ENCODE measurements at places on chromosomes 6 and 20. TPM values are rescaled to one million over a fixed set of nuclear protein-coding genes. Genes with fewer than 3 reads are reported as not detected.
A peak's percentile ranks its signal among the peaks of the same experiment; 100 is the strongest.

GRCh38 chr20:63698739-63699465, 2.5 kb downstream of the TNFRSF6B start:
- DNase-seq = peak; percentile 95

GRCh38 chr6:122268394-122268793, 131.1 kb upstream of the HSF2 start:
- DNase-seq = no peak

DNA sequence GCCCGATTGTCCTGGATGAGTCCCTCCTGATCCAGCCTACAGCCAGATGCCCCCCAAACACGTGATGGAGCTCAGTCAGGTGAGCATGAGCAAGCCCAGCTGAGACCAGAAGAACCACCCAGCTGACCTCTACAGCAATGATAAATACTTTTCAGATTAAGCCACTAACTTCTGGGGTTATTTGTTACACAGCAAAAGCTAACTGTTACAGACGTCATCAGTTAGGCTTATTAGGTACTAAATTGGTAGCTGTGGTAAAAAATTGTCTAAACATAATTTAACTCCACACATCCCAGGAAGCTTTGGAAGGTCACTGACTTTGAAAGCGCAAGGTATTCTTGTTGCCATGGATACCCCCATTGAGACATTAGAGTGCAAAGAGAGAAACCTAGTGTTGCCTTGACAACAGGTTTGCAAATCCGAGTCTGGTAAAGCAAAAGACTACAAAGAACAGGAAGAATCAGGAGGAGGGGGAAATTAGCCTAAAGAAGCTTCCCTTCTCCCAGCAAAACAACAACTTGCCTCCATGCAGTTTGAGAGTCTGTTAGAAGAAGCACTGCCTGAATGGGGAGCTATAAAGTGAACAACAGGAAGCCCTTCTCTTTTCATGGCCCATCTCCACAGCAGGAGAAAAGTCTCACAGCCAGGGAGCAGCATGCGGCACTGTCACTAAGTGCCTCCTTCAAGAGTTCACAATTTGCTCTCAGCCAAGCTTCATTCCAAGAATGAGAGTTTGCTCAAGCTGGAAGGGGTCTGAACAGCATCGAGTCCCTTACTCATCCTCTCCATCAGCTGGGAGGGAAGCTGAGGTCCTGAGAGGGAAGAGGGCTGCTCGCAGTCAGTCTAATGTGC, 41.7 kb upstream of the ZNF831 start:
- no peak for DNase-seq

DNA sequence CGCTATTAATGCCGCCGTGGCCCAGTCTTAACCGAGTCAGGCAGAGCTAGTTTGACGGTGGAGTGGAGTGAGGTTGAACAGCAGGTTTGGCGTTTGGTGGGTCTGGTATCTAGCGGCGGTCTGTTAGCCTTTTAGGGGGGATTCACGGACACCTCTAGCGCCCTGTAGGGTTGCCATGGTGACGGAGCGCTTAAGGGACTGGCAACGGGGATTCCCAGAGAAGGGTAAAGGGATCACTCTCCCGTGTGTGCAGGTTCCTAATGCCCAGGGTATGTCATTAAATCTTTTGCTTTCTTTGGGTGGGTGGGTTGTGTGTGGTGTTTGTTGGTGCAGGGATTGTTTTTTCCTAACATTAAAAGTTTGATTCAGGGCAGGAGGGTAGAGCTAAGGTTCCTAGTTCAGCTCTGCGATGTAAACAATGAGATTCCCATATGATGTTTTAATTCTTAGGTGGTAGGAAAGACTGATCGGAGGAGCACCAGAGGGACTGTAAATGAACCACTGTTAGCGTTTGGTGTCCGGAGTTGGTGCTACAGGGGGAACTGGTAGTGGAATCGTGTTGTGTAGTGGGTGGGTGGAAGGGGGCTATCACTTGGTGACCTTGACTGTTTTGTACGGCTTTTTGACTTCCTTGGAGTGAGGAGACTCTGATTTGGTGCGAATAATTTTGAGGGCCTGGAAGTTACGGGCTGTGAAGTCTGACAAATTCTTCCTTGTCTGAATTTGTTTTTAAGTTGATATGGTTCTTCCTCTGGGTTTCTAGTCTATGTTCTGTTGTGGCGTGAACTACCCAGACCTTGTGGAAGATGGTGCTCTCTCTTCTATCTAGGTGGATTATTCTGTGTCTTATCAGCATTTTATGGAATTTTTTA, 5.0 kb downstream of the BRD2 start:
- DNase-seq = peak; percentile 55

- DNase-seq = no peak
These were observed 11.5 kb upstream of the SSR1 start for GRCh38 chr6:7324520-7324919.

- DNase-seq = no peak
These were observed 99.0 kb upstream of the KCNG1 start for GRCh38 chr20:51121901-51122412.

DNA sequence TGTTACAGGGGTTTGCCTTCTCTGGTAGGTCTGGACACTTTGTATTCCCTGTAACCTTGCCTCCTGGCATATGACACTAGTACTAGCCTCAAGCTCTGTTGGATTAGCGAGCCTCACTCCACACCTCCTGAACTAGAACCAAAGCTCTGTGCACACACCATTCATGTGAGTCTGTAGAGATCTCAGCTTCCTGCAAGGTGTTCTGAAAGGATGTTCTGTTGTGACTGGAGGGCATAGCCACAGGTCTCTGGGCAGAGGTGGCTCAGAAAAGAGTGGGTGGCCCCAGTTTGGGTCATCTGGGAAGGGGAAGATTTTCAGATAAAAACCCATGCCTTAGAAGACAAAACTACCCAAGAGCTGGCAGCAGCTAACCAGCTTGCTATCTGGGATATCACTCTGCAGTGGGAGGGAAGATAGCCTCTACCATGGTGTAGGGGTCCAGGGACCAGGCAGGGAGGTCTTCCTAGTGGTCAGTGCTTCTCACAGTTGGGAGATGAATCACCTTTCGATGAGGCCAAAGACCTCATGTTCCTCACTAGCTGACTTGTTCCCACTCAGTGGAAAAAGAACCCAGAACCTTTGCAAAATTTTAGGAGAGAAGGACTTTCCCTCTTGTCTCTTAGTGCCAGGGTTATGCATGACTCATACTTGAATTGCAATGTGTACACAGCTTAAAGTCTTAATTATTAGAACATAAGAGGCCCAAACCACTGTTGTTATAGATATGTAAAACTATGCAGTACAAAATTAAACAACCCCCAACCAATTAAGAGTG, 41.4 kb downstream of the HLA-F start:
- DNase-seq = peak; percentile 20

DNA sequence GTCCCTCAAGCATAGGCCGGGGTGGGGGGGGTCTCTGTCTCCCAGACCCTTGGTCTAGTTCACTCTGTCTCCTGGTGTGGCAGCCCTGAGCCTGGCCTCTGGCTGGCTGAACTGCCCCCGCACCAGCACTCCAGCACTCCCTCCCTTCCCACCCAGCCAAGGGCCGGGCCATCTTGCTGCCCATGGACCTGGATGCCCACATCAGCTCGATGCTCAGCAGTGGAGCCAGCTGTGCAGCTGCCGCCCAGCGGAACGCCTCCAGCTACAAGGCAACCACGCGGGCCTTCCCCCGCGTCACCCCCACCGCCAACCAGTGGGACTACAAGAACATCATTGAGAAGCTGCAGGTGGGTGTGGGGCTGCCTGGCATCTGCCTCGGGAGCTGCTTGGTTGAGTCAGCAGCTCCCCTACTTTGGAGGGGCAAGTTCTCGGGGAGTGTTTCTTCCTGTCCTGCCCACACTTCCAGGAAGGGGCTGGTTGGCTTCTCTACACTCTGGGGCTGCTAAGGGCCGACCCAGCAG, 28.4 kb downstream of the UQCC2 start:
- peak; percentile 46 for DNase-seq

DNA sequence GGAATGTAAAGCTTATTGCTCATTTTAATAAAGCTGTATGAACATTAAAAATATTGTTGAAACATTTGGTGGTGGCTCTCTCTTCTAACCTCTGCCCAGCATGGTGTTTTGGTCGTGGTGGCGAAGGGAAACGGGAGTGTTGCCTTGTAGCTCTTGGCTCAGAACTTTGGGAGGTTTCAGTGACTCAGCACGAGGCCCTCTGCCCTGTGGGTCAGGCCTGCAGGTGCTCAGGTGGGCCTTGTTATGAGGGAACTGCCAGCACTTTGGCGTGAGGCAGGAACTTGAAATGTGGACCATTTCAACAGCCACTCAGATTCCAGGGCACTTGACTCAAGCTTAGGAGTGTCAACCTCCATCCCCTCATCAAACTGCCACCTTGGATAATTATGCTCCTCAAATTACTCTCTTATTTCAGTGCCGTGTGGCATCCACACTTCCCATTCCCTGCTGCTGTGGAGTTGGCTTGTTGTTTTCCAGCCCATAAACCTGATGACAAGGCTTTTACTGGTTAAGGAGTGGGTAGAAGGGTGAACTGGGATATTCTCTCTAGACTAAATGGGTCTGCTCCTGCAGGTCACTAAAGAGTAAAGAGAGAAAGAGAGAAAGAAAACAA, 36.3 kb downstream of the PRDM1 start:
- DNase-seq = no peak

DNA sequence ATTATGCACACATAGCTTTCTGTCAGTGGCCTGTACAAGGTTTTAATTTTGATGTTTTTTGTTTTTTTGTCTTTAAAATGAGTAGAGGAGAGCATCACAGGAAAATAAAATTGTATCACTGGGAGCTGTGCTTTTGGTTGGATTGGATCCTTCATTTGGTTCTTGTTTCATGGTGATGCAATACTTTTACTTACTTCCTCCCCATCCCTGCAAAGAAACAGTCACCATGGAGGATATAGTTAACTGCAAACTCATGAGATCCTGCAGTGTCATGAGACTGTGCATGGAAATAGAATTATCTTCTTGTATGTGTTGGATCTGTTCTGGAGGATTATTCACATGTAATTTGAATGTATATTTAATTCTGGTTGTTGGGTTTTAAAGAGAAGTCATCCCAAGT, 122.3 kb downstream of the JARID2 start:
- DNase-seq = no peak

DNA sequence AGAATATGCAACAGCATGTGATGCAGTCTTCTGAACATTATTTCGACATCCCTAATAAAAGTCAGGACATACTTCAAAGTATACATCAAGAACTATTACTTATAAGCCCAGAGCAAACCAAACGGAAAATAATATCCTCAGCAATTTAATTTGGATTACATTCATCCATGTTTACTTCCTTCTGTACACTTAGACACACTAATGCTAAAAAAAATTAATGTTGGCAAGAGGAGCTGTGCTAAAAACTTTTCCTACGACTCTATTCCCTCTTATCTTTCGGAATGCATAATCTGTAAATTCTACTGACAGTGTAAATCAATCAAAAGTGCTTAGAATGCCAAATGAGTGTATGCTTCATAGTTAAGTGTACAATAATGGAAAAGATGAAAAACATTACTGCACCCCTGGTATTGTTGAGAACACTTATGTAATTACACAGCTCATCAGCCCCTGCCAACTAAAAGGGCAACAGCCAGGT, 301.2 kb upstream of the HSF2 start:
- DNase-seq = no peak

- no peak for DNase-seq
These were observed 14.3 kb upstream of the SLC22A3 start for GRCh38 chr6:160333841-160334240.

- no peak for DNase-seq
These were observed 201.4 kb downstream of the TMEM242 start for GRCh38 chr6:157121897-157122296.

DNA sequence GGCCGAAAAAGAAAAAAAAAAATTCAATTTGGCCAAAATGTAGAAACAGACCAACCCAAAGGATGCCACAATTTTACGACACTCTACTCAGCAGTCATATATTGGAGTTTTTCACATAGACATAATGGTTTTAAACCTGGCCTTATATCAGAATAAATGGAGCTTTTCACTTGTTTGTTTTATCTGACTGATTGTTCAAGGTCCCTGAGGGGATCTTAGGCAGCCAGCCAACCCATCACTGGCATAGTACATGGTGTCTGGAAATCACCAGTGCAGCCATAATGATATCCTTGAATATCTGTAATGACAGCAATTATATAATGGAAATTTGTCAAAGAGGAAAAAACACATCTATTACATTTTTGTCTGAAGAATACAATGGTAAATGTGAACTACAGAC, 96.9 kb downstream of the PRSS35 start:
- DNase-seq = no peak

GRCh38 chr6:151029970-151030369, 164.5 kb downstream of the MTHFD1L start:
- DNase-seq = no peak

DNA sequence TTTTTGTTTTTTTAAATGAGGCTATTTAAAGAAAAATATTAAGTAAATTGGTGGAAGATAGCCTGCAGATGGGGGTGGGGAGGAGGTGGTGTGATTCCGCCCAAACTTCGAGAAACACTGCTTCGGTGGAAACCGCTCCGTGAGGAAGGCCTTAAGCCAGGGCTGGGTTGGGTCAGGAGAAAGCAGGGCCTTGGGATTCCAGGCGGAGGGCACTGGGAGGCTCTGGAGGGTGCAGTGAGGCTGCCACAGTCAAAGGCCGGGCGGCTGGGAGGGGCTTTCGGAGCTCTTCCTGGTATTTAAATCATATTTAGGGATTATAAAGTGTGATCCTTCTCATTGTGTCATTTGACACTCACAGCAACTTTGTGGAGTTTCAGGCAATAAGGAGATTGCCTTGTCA, 22.2 kb upstream of the SCRT2 start:
- no peak for DNase-seq

- no peak for DNase-seq
These were observed 7.9 kb upstream of the SLC2A10 start for GRCh38 chr20:46701556-46701955.

- no peak for DNase-seq
These were observed 764.9 kb upstream of the MMS22L start for GRCh38 chr6:98047871-98048270.

DNA sequence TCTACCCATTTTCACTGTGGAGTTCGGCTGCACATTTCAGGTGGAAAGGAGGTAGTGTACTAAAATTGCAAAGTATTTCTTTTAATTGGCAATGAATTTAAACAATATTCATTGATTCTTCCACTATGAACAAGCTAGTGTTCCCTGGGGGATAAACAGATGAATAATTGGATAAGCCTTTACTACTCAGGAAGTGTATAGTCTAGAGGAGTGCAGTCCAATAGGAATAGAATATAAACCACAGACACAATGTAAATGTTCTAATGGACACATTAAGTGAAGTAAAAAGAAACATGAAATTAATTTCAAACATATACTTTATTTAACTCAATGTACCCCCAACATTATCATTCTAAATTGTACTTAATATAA, 28.7 kb downstream of the SGK1 start:
- no peak for DNase-seq

DNA sequence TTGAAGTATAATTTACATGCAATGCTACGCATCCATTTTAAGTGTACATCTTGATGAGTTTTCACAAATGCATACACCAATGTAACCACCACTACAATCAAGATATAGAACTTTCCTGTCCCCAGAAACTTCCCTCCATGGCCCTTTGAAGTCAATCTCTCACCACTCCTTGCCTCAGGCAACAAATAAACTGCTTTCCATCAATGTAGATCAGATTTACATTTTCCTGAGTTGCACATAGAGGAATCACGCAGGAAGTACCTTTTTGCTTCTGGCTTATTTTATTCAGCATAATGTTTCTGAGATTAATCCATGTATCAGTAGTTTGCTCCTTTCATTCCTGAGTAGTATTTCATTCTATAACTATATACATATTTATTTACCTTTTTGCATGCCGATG, 59.6 kb upstream of the NNAT start:
- DNase-seq = no peak

Gene PREX1
- 1.3 TPM for total RNA-seq

Gene DEFB124
- total RNA-seq = not detected

Gene ADGRG6
- total RNA-seq = 1.4 TPM

Gene TNFRSF21
- total RNA-seq = 181 TPM

Gene DPPA5
- not detected for total RNA-seq

Gene PDE10A
- total RNA-seq = 10.7 TPM

Gene PAX1
- total RNA-seq = not detected
